Cardiac fibroblast (primary cell): ENCODE measurements at places on chromosomes 2 and 18.

GRCh38 chr2:28750316-28751251 is 1.0 kb upstream of the PPP1CB start:
- DNase-seq: peak; percentile 62

DNA sequence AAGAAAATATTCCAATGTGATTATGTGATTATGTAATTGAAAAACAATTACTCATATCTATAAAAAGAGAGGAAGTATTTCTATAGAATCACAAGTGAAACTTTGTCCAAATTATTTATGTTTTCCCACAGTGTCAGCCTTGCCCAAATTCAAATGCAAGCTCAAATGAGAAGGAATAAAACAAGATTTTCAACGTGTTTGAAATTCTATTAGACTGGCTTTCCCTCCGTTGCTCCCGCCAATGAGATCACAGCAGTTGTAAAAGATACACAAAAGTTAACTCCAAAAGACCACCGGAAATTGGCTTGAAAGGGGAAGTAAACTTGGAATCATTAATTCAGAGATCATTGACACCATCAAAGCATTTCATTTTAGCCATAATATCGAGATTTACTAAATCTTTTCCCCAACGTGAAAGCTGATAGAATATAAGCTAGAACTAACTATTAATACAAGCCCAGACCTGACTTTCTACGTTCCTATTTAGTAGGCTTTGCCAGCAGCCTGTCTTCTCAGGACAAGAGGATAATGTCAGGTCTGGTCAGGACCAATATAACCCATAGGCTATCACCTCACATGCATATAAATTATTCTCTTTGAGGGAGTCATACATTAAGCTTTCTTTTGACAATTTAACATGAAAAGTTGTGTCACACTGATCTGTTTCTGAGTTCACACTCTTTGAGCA is 222.6 kb upstream of the CHAC2 start:
- no peak for DNase-seq

DNA sequence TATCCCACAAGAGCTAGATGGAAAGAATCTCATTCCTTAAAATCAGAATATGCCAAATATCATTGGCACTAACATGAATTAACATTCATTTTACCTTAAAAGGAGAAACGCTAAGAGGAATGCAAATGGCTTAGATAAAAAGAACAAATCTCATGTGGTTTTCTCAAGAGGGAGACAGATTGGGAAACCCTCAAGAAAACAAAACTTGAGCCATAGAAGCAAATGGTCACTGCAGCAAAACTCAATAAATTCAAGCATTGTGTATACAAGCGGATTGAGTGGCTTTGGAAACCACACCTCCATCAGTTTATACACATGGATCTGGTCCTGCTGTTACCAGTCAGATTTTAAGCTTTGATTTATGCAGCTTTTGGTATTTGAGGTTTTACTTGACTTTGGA is 1331.8 kb upstream of the ZEB2 start:
- peak; percentile 27 for DNase-seq

GRCh38 chr18:3709205-3709604 is 259.2 kb downstream of the TGIF1 start:
- no peak for DNase-seq

DNA sequence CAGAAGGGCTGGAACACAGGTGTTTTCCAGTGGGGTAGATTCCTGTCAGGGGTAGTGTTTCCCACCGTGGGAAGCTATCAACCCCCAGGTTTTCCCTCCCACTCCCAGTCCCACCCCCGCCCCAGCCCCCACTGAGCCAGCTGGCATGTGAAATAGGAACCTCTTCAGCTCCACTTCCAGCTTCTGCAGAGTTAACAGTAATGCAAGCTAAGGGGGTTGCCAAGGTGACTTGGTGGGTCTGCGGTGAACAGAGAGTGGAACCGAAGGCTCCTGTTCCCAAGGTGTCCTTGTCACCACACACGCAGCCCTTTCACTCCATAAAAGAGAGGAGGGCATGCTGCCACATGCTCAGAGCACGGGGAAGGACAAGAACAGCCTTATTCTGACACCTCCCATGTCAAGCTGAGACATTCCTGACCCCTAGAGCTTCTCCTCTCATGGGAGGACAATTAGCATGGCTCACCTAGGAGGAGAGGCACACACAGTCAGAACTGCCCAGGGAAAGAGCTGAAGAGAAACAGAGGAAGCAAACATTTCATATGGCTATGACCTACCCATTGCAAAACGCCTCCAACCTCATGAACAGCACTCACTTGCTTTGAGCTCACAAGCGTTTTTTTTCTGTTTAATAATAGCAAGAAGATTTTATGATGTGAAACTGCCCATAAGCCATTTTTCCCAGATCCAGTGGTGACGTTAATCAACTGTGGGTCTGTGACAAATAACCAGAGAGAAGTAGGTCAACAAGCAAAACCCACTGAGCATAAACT is 39.8 kb upstream of the TBC1D8 start:
- DNase-seq: no peak

- peak; percentile 8 for DNase-seq
Measured at GRCh38 chr2:55518841-55519165, 715 bp upstream of the CFAP36 start.

DNA sequence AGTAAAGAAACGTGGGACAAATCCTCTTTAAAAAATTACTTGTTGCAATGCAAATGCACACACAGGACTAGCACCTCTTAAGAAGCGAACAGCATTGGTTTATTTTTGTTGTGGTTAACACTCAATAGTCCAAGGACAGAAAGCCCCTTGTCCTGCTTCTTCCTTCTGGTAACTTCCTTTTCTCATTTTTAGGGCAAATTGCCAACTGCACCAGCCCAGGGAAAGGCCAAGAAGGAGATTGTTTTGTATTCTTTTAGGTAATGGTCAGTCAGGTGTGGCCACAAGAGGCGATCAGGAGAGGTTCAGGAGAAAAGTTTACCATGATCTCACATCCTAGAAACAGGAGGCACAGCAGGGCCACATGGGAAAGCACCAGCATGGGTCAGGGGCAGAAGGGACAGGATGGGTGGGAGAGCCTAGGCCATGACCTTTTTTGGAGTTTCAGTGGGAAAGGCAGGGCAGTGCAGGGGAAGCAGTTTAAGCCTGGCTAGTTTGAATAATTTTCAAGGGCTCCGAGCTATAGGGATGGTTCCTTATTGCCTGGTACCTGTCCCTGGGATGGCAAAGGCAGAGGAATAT is 73.0 kb downstream of the CHRNA1 start:
- DNase-seq: no peak

DNA sequence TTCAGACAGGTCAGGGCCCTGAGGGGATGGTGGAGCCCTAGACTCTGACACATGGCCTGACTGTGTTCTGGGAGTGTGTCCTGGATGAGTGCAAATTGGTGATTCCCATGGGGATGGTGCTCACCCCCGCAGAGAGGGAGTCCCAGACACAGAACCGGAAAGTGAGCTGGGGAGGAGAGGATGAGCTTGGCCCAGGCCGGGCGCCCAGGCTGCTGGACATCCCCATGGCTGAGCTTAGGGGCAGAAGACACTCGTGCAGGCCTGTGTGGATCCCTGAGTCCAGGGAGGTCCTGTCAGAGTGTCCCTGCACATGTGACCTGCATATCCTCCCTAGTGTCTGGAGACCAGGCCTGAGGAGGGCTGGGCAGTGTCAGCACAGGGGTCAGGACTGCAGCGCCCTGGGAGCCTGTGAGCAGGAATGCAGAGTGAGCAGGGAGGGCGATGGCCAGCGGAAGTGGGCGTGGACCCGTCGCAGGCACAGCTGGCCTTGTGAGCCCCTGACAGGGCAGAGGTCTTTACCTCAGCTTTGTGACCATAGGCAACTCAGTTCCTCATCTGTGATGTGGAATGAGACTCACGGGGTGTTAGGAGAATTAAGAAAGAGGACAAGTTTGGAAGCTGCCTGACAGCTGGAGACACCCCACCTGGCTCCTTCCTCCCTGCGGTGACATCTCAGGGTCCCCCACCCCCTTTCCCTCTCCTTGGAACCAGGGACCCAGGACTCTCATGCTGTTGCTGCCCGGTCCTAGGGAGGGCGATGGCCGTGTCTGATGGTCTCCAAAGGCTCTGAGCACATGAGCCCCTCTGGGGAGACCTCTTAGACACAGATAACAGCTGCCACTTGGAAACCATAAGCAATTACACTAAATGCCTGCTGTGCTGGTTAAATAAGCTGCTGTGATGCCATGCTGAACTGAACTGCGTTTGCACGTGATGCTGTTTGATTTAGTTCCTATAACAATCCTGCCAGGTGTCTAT is 62.6 kb upstream of the HS6ST1 start:
- peak; percentile 30 for DNase-seq

- DNase-seq: no peak
Measured at GRCh38 chr2:162748566-162749215, 89.9 kb downstream of the KCNH7 start.

- peak; percentile 5 for DNase-seq
Measured at GRCh38 chr18:75161256-75162028, 47.5 kb downstream of the PTGR3 start.

DNA sequence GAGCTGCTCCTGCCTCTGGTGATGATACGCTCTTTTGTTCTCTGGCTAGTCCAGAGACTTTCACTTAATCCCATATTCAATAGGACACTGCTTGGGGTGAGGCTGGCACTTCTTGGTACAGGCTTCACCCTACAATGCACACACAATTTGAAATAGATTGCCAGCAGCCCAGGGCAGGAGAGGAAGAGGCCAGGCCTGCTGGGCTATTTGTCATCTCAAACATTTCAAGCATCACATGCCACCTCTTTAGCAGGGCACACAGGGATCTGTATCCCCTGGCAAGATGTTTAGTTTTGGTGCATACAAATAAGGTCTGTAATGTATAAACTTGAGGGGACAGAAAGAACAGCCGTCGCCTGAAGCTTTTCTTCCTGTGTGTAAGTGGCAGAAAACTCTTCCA is 120.4 kb downstream of the CHST9 start:
- DNase-seq: no peak

DNA sequence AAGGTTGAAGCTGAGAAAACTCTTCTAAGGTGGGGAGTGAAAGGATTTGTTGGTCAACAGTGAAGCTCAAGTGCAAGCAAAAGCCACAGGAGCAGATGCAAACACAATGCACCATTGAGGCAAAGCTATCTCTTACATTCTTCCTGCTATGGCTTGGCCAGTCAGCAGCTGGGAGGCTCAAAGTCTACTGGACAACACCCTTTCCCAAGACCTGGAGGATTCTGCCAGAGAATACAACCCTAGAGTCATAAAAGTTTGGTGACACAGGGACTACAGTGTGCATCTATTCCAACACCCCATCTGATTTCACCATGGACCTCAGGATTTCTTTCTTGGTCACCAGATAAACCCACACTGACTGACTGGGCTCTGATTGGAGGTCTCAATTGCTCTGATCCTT is 342.0 kb downstream of the HRH4 start:
- no peak for DNase-seq

DNA sequence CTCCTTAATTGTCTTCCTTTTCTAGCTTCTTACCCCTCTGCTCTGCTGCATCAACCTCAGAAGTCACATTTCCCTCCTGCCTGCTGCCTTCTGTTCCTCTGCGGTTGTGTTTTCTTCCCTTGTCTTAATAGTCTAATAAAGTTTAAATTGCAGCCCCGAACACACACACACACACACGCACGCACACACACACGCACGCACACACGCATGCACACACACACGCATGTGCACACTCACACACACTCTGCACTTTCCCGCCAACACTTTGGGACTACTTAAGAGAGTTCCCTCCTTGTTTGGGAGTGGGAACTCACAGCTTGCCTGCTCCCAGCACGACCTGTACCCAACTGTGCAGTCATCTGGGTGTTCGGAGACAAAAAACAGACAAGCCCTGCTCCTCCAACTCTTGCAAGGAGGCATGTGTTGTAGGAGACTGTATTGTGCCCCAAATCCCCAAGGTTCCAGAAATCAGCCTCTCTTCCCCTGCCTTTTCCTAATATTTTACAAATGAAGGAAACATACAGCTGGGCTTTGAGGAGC is 99.1 kb downstream of the SETBP1 start:
- no peak for DNase-seq

DNA sequence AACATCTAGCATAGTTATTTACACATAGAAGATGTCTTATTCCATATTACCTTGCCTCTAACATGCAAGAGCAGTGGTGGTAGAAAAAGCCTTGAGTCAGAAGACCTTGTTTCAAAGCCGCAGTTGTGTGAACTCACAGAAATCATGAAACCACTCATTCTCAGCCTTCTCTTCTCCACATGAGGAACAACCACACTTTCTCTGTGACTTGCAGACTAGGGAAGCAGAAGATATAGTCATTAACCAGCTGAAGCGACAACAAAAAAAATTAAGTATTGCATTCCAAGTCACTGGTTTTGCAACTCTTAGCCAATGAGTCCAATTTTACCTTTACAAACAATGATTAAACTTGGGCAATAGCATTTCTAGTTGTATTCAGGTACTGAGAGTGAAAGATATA is 19.0 kb downstream of the TWSG1 start:
- DNase-seq: no peak

DNA sequence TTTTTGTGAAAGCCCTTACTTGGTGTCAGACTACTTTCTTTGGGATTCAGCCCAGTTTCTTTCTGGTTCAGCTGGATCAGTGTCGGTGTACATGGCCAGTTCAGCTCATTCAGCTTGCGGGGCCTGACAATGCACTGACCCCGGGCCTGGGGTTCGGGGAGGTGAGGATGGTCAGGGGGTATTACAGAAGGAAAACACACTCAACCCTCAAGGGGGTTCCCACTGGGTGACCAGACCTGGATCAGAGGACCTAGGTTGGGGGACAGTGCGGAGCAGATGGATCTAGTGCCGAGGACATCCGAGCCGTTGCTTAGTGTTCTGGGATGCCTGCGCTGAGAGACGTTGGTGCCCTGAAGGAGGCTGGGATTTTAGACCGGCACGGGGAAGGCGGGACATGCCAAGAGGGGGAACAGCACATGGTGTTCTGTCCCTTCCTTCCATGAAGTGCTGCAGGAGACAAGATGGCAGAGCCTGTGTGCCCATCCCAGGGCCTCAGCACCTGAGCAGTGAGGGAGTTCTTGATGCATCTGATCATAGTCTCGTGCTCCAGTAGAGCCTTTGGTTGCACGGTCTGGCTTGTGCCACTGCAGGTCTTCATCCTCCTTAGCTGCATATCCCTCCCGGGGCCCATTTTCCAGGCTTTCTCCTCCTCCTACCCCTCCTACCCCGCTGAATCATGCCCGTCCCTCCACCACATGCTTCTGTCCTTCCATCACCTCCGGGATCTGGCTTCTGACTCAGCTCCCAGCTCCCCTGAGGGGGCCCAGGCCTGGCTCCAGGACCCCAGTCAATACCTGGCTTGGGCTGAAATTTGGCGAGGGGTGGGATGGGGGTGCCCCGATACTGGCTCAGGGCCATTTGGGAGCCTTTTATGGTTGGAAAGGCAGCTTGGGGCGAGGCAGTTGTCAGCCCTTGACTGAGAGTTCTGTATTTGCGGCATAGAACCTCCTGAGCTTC is 18.0 kb downstream of the SPEG start:
- DNase-seq: peak; percentile 97

GRCh38 chr18:78827141-78827540 is 152.5 kb upstream of the SALL3 start:
- no peak for DNase-seq

DNA sequence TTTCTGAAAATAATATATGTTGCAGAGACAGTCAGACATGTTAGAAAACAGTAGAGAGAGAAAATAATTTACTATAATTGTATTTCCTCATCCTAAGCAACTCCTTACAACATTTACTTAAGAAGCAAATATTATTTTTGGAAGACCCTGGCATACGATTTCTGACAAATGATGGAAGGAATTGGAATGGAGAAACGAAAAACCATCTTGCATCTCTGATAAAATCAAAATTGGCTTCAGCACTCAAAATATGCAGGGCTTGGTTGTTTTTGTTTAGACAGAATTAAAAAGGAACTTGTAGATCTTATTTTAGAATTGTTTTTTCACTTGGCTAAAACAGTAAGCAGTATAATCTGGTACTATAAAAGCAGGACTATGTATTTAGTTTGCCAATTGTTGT is 88.1 kb downstream of the NRXN1 start:
- no peak for DNase-seq

- DNase-seq: no peak
Measured at GRCh38 chr18:78793313-78794070, 186.1 kb upstream of the SALL3 start.
